GM12891 (cell line): ENCODE measurements at places on chromosomes 4 and X.
A peak's percentile ranks its signal among the peaks of the same experiment; 100 is the strongest.

- DNase-seq = no peak
These were observed 204.1 kb downstream of the BCOR start for GRCh38 chrX:39893417-39894338.

DNA sequence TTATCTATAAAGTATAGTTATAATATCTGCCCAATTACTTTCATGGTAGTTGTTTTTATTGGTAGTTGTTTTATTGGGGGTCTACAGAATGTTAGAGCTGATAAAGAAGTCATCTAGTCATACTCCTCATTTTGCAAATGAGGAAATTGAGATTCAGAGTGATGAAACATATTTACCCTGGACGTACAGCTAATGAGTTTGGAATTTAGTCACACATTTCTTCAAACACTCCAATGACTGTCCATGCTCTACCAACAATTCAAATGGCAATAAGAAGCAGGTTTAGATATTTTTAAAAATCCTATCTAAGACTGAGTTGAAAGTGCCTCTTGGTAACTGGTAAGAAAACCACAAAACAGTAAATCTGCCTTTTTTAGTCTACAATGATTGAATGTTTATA is 98.2 kb downstream of the MAGEC1 start:
- DNase-seq = no peak

DNA sequence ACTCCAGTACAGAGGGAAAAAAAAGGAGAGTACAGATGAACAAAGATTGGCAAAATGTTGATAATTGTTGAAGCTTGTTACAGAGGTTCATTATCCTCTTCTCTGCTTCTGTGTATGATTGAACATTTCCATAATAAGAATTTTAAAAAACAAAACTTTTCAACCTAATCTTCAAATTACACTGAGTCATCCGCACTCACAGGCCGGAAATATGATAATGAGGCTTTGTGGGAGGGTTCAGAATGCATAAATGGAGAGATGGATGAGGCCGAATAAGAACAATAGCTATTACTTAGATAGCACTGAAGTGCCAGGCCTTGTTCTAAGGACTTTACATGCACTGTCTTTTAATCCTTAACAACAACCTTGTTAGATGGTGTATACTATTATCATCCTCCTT is 4.6 kb upstream of the ERCC6L start:
- DNase-seq = no peak

DNA sequence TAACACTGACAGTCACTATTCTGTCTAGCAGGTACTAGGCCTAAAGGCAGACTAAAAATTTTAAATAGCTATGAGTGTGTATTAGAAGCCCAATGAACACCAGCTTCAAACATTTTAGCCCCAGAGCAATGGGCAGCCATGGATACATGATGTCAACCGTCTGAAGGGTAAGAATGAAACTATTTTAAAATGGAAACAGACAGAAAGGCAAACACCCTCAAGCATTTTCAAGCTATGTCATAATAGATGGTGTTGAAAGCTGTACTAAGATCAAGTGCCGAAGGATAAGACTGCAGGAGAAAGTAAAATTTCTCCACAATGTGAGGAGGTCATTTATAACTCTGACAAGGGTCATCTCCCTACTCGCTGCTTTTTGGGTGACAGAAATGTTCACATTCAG is 225.0 kb downstream of the COL25A1 start:
- no peak for DNase-seq

DNA sequence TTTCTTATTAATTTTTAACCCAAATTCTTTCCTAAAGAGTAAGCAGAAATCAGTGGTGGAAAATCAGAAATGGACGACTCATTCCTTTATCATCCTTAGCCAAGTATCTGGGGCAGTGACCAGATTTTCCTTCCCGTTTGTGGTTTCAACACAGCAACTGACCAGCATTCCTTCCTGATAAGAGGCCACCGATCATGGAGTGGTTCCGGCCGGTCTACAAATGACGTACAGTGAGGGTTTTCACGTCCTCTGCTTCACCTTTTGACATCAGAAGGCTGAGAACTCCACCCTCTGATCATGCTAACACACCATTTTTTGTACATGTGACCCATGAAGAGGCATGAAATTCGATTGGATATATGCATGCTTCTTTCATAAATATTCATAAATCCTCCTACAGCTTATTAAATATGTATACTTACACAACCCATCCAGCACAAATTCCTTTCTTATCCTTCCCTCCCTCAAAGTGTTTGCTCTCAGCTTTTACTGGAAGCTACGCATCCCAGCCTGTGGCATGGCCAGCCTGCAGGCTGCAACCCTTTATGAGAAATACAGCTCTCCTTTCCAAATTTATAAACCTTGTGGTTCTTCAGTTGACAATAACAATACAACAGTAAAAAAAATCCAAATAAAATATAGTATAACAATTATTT is 173.0 kb upstream of the CASK start:
- DNase-seq = no peak

- DNase-seq = no peak
These were observed 1.5 kb upstream of the ARHGAP4 start for GRCh38 chrX:153927672-153927921.

DNA sequence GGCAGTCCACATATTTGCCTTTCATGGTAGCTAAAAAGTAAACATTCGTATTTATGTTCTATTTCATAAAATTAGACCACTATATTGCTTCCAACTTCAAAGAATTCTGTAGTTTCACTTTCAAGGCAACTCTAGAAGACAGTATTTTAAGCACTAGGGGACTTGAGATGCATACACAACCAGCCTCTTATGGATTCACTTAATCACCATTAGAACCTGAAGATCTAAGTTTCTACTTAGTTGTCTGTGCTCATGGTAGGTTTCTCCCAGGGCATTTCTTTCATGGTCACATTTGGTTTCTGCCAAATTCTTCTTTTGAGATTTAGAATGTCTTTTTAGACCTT is 209.9 kb upstream of the HCCS start:
- no peak for DNase-seq

DNA sequence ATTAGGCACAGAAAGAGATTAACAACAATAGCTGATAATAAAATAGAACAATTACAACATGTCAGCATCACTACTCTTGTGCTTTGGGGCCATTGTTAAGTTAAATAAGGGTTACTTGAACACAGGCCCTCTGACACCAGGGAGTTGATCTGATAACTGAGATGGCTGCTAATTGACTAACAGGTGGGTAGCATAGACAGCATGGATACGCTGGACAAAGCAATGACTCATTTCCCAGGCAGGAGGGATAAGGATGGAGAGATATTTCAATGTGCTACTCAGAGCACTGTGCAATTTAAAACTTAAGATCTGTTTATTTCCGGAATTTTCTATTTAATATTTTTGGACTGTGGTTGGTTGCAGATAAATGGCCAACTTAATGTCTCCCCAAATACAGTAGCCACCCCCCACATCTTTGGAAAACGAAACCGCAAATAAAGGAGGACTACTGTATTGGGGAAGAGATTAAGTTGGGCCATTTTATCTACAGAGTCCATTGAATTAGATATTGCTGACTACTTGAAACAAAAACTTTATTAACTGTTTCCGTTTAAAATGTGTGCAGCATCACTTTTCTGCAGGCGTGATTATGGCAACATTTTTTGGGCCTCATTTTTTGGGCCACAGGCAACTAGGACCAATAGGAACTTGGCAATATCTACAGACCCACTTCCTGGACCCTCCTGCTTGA is 200.6 kb upstream of the KLF3 start:
- no peak for DNase-seq

DNA sequence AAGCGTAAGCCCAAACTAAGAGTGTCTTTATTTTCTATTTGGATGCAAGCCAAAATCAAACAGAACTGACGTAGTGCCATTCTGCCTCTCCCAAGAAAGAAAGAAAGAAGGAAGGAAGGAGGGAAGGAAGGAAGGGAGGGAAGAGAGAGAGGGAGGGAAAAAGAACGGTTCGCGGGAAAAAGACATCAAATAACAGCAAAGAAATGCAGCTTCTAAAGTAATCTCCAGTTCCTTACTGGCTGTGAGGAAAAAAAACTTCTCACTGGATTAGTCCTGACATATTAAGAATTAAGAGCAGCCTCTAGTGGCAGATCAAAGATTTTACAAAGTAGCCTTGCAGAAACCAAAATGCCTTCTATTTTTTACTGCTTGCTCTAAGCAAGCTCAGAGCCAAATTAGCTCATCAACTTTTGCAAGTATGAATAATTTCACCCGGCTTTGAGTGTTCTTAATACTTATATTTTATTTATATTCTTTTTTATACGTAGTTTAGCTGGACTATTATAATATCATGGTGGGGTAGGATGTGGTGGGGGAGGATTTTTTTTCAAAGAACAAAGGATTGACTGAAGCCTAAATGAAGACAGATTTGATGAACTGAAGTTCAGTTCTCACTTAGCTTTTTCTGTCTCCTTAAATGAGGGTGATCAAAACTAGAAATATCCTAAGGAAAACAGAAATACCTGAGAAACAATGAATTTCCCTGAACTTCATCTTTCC is 36.6 kb downstream of the PITX2 start:
- DNase-seq = no peak

DNA sequence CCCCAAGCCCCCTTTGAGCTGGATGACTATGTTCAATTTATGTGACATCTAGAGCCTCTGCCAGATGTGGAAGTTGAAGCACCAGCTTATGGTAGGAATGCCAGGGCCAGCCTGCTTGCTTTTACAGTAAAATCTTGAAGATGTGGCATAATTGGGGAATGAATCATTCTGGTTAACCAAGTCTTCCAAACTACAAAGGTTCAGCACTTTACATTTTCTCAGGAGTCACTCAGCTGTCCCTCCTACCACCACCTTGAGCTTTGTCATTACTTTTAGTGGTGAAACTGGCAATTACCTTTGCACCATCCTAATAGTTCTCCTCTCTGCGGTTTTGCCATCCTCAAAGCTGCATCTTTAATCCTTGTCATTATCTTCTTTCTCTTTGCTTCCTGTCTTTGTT is 172.2 kb downstream of the HS6ST2 start:
- no peak for DNase-seq

- DNase-seq = no peak
These were observed 14.8 kb upstream of the PABPC4L start for GRCh38 chr4:134216411-134216810.

GRCh38 chr4:169286562-169287301 is 16.0 kb upstream of the SH3RF1 start:
- no peak for DNase-seq

DNA sequence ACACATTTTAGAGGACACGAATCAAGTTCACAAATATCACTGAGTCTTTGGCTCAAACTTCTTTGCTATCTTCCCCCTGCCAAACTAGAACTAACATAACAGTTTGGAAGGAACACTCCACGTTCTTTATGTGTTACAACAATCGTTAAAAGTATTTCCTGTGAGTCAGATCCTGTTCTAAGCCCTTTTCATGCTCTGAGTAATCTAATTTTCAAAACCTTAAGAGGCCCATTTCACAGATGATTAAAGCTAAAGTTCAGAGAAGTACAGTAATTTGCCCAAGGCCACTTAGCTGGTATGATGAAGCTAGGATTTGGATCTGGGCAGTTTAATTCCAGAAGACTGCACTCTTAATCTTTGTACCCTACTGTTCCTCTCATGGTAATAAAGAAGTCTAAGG is 854.4 kb upstream of the INTU start:
- DNase-seq = no peak

DNA sequence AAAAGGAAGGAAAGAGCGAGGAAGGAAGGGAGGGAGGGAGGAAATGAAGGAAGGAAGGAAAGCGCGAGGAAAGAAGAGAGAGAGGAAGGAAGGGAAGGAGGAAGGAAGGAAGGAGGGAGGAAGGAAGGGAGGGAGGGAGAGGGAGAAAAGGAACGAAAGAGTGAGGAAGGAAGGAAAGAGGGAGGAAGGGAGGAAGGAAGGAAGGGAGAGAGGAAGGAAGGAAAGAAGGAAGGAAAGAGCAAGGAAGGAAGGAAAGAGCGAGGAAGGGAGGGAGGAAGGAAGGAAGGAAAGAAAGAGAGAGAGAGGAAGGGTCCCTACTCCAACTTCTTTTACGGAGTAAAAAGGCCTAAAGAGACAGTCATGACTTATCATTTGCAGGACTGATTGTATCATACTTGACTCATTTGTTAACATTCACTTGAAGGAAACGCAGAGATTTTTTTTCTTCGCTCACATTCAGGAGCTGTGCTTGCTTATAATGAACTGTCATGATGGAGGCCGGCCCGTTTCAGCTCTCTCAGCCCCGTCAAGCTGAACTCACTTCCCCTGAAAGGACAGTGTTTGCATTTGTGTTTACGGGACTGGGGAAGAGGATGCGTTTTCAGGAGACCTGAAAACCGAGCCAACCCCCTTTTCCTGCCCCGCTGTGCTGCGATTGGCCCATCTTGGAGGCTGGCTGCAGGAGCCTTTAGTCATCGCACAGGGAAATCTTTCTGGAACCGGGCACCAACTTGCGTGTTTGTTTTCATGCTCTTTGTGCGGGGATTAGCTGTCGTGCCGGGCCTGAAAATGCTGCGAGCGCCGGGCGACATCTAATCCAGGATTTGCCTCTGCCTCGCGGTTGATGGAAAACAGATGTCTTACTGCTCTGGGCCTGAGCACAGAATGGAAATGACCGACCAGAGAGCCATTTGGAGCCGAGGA is 17.8 kb downstream of the TRIM2 start:
- no peak for DNase-seq

DNA sequence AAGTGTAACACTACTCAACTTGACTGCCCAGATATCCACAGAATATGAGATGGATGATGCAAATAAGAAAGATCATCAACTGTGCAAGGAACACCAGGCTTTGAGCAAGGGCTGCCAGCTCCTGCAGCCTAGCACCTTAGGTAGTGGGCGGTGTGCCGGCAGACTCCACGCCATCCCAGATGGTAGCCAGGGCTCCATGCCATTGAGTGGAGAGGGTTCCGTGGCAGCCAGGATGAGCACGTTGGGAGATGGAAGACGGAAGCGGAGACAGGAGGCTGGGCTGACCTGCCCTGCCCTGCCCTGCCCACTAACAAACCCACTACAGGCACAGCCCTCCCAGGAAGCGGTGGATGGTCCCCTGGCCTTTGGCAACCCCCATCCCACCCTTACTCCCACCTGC is 51.9 kb downstream of the TMPRSS11F start:
- DNase-seq = no peak

DNA sequence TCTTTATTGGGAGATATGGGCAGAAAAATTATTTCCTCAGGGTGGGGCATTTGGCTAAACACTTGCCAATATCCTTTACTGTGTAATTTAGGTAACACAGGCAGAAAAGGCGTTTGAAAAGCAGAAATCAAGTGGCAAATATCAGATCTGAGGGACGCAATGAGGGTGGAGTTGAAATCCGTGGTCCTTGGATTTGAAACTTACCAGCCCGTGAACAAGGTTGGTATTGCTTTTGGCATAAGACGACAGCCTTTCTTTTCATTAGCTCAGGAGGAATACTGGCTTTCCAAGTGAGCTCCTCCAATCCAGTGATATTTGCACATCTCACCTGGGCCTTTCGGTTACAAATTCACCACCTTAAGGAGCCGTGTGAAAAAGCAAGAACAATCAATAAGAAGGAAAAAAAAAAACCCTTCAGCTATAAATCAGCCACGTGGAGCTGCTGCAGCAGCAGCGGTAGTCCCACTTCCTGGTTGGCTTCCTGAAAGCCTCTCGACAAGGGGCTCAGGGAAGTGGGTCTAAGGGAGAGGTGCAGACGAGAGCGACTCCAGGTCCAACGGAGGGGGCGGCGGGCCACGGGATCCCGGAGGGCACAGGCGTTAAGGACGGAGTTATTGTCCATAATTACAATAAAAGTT is 734 bp upstream of the GALNT7 start:
- DNase-seq = peak; percentile 12
